H7 (cell line): ENCODE measurements at places on chromosomes 7 and 10. TPM values are rescaled to one million over a fixed set of nuclear protein-coding genes. Genes with fewer than 3 reads are reported as not detected.

Gene VGF
- 12.0 and 22.5 TPM in 2 replicates for total RNA-seq

Gene FGFBP3
- total RNA-seq: 10.1 and 10.5 TPM in 2 replicates

Gene OR2A1
- total RNA-seq: 0.74 TPM in 1 of 2 replicates, not detected in the other

Gene BTAF1
- total RNA-seq: 23.8 and 46.5 TPM in 2 replicates

Gene PRLHR
- not detected in 2 replicates for total RNA-seq

GRCh38 chr10:19014034-19014433 lies 34.6 kb upstream of the MALRD1 start:
- no peak for DNase-seq

GRCh38 chr7:25777969-25778708 lies 373.9 kb upstream of the NFE2L3 start:
- DNase-seq: no peak

GRCh38 chr10:12717981-12718707 lies 283.4 kb downstream of the CCDC3 start:
- DNase-seq: no peak

GRCh38 chr10:60654813-60655464 lies 123.3 kb upstream of the CDK1 start:
- DNase-seq: no peak

DNA sequence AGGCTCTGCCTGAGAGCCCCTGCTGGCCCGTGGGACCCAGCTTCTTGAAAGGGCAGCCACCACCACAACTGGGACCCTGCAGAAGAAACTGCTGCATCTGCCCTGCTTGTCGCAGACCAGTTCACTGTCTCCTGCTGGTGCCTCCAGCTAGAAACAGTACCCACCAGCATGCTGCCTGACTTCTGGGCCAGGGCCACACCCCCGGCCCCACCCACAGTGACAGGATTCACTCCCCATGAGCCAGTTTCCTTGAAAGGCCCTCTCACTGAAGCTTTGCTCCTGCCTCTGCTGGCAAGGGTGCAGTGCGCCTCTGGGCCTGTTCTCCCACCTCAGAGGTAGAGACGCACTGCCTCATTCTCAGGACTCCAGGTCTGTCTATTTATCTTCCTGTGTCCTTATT lies 32.4 kb downstream of the ANXA11 start:
- peak; percentile 64 for DNase-seq

- peak; percentile 16 for DNase-seq
These were observed 433.7 kb upstream of the MGMT start for GRCh38 chr10:129033340-129033739.

GRCh38 chr10:117137031-117137910 lies 799 bp downstream of the VAX1 start:
- peak; percentile 92 for DNase-seq

GRCh38 chr7:115216652-115217051 lies 294.8 kb downstream of the MDFIC start:
- no peak for DNase-seq

- peak; percentile 66 for DNase-seq
These were observed 86.8 kb upstream of the ZMIZ1 start for GRCh38 chr10:78981970-78982281.
